ENCODE measurements at places on chromosomes 11 and 22.

- peak; percentile 39 for DNase-seq
These were observed at the start of gene DENND5A for GRCh38 chr11:9265211-9266131. Gene DENND5A (minus strand): TSS chr11:9265350. CDS start chr11:9265069, 281 bp downstream.

GRCh38 chr11:67496113-67496512, 9.1 kb downstream of the PITPNM1 start:
- DNase-seq = no peak

- DNase-seq = no peak
These were observed 104.5 kb downstream of the CTTN start for GRCh38 chr11:70502677-70503467.

- no peak for DNase-seq
These were observed 36.6 kb downstream of the SC5D start for GRCh38 chr11:121328967-121329679.

GRCh38 chr11:26186389-26186788, 145.5 kb upstream of the ANO3 start:
- DNase-seq = no peak

DNA sequence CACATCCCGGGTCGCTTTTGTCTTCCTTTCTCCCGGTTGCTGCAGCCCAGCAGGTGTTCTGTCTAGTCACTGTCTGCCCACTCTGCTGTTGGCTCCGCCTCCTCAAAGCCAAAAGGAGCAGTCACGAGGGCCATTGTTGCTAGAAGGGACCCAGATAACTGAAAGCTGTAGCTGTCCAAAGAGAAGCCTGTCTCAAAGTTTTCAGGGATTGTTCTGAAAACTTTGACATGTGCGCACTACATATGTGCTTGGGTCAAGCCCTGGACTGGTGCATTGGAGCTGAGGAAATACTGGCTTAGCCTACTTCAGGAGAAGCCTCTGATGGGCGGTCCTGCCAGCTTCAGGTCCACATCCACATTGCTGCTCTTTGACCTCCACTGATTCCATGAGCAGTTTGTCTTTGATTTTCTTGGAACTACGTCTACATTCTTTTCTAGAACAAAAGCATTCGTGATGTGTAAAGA, 8.8 kb upstream of the OR2AT4 start:
- DNase-seq = no peak

DNA sequence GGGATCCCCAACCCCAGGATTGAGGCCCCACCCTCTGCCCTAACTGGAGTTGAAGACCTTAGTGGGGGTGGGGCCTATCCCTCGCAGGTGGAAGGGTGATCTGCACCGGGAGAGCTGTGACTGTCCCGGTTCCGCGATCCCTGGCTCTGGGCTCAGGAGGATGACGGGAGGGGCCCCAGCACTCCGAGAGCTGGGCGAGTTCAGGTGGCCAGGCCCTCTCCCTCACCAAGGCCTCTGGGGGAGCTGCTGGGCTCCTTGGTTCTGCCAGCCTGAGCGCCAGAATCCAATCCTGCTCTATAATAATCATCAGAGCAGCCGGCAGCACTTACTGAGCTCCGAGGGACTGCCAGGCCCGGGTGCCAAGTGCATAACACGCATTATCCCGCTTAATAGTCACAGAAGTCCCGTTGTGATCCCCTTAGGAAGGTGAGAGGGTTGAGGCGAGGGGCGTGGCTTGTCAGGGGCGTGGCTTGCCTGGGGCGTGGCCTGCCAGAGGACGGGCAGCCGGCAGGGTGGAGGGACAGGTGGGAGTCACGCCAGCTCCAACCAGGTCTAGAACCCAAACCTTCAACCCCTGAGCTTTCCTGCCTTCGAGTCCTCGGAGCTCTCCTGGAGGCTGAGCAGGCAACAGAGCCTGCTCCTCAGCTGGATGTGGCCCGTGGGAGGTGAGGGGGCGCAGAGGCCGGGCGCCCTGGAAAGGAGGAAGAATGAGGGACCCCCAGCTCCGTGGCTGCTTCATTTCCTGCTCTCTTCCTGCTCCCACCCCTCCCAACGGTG, 7.3 kb upstream of the SYT7 start:
- DNase-seq = peak; percentile 32

DNA sequence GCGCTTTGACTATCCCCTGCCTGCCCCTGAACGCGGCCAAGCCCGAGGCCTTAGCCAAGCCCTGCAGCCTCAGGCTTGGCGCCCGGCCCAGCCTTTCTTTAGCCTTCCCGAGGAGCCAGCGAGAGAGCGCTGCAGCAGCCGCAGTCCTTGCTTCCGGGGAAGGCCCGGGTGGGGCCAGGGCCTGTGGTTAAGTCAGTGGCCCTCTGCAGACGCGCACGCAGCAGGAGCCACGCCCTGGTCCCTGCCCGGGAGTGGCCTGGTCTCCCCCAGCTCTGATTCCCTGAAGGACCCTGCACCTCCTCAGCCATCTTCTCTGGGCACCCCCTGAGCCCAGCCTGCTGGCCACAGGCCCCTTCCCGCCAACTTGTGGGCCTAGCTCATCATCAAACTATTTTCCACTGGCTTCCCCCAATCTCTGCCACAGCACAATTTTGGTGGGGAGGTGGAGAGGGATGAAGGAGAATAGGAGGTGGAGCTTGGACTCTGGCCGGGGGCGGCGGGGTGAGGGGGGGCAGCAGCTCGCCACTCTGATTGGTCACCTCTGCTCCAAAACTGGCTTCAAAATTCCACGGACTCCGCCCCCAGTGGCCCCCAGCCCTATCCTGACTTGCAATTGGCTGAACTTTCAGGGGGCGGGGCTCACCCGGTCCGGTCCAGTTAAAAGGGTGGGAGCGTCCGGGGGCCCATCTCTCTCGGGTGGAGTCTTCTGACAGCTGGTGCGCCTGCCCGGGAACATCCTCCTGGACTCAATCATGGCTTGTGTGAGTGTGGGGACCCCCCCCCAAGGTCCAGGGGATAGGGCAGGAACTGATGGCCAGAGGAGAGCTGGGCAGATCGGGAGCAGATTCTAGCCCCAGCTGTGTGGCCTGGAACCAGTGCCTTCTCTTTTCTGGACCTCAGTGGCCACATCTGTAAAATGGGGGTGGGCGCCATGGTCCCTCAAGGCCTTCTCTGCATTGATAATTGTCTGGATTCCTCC, at the start of gene LGALS1:
Gene LGALS1, plus strand, starts transcription at position 686 of the 979 bp plus-strand sequence. Its CDS starts 67 bp downstream, at position 753.
- DNase-seq = no peak

DNA sequence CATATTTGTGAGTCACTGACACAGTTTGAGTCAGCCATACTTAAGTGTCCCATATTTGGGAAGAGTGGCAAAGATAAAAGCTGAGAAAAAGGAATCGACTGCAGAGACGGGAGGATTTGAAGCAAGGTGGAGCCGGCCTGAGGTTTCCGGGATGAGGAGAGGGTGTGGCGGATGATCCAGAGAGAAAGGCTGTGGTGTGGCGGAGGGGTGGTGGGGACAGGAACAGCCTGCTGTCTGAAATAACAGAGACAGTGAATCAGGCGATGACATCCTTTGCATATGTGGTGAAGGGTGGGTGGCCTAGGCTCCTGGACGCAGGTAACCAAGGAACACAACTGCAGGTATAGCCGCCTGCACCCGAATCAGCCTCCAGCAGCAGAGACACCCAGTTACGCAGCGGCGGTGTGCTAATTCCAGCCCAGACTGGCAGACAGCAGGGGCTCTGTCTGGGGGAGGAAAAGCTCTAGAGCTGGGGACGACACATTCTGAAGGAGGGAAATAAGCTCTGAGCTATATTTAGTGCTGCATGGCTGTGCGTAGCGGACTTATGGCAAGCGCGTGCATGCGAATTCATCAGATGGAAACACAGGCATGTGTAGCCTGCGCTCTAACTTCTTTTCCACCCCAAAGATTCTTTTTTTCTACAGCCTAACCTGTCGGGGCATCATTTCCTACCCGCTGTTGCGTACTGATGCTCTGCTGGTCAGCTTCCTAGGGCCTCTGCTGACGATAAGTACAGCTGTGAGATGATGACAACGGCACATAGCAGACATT, 62.7 kb upstream of the BARX2 start:
- no peak for DNase-seq

- no peak for DNase-seq
These were observed 74.5 kb upstream of the CSNK2A3 start for GRCh38 chr11:11427542-11427941.

DNA sequence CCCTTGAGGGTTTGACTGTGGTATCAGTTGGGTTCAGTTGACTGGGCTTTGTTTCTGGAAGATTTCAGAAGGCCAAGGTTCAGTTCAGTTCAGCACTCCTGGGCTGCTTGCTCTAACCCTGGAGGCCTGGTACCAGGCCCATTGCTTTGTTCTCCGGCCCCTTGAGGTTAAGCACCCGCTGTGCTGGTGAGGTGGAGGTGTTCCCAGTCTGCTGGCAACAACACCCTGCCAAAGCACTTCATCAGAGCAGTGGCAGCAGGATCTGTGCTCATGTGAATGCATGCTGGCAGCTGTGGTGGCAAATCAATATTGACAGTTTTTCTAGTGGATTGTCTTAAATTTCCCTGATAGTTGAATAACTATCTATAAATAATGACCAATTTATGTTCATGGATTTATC, 3.8 kb upstream of the SCGB1D1 start:
- no peak for DNase-seq

- DNase-seq = no peak
These were observed 16.3 kb downstream of the OR52K2 start for GRCh38 chr11:4465407-4465806.

GRCh38 chr11:64541131-64541530, 49.9 kb upstream of the SLC22A12 start:
- no peak for DNase-seq

GRCh38 chr11:44887636-44888035, 63.0 kb downstream of the TP53I11 start:
- DNase-seq = no peak

DNA sequence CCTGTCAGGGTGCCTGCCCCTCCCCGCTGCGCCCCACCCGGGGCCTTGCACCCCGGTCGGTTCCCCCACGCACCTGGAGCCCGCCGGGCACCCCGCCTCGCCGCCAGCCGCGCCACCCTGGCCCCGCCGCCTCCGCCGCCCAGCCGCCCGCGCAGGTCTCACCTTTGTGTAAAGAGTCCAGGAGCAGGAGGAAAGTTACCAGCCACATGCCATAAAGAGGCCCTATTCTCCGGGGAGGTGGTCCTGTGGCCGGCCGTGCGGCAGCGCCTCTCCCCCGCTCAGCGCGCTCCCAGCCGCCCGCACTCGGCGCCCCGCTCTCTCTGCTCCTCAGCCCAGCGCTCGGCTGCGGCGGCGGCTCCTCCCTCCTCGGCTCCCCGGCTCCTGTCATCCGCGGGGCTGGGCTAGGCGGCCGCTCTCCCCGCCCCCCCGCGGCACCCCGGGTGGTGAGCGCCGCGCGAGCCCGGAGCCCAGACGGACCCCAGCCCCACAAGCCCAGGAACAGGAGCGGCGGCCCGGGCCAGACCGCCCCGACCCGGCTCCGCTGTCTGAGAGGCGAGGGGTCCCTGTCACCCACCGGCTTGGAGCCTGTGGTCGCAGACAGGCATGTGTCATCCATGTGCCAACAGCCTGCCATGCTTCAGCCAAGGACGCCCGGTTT, at the start of gene DSCAML1:
Gene DSCAML1, minus strand, starts transcription at position 345 of the 658 bp plus-strand sequence. Its CDS starts 137 bp downstream, at position 208.
- no peak for DNase-seq

DNA sequence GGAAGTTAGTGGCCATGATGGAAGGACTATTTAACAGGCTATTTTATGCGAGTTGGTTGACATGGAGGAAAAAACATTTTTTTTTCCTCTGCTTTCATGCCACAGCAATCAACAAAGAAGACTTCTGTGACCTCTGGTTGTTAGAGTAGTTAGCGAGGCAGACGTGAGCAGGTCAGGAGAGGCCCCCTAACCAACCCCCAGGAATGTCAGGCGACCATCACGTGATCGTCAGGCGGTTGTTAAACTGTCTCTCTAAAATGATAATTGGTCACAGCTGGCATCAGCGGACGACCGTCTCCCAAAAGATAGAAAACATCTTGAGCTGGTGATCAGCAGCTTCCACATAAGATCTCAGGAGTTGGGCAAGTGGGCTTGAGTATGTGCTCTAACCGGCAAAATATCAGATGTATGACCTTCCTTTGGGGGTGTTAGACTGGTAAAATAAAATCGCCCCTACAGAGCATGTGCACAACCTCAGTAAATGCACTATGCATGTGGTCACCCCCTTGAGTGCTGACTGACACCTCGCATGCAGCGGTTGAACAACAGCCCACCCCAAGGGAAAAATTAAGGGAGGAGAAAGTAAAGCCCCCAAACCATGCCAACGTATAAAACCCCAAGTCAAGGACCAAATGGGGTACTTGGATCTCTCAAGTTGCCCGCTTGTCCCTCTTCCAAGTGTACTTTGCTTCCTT, 20.9 kb upstream of the NARS2 start:
- no peak for DNase-seq

GRCh38 chr22:45328822-45329529, 19.2 kb downstream of the FAM118A start:
- no peak for DNase-seq

GRCh38 chr22:29695129-29695926, 24.5 kb upstream of the CABP7 start:
- no peak for DNase-seq

DNA sequence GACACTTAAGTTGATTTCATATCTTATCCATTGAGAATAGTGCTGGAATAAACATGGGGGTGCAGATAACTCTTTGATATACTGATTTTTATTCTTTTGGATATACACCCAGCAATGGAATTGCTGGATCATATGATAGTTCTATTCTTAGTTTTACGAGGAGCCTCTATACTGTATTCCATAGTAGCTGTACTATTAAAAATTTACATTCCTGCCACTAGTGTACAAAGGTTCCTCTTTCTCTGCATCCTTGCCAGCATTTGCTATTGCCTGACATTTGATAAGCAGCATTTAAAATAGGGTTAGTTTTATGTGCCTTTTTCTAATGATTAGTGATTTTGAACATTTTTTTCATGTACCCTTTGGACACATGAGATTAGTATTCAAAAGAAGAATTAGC, 554.2 kb downstream of the JRKL start:
- no peak for DNase-seq

- DNase-seq = no peak
These were observed 68.5 kb upstream of the ARFGAP3 start for GRCh38 chr22:42925598-42925997.

- no peak for DNase-seq
These were observed 41.0 kb downstream of the BUD13 start for GRCh38 chr11:116731821-116732220.

GRCh38 chr11:108825381-108825780, 160.5 kb downstream of the DDX10 start:
- no peak for DNase-seq

- no peak for DNase-seq
These were observed 39.8 kb upstream of the HMGXB4 start for GRCh38 chr22:35217527-35217926.

- no peak for DNase-seq
These were observed 93.6 kb upstream of the CRYBB3 start for GRCh38 chr22:25105817-25106650.

DNA sequence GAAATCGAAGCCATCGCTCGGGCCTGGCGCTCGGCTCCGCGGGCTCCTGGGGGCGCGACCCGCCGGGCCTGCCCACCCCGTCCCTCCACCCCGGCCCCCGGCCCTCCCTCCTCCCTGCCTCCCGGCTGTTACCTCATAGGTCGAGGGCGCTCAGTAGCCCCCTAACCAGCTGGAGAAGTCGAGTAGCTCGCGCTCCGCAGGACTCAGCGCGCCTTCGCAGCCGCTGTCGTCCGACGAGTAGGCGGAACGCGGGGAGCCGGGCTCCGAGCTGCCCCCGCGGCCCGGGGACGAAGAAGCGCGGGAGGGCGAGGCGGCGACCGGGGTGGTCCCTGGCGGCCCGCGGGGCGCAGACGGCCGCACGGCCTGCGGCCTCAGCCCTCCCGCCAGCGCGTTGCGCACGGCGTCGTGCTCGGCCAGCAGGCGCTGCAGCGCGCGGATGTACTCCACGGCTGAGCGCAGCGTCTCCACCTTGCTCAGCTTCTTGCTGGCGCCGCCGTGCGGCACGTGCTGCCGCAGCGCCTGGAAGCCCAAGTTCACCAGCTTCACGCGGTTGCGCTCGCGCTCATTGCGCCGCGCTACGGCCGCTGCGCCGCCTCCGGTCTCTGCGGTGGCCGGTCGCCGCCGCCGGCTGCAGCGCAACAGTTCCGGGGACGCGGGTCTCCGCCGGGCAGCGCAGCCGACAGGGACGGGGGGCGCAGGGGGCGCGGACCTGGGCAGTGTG, 627 bp downstream of the ASCL2 start:
- no peak for DNase-seq
